ENCODE measurements at places on chromosomes 7 and 10.

- no peak for DNase-seq
These were observed 45.2 kb upstream of the SAMD8 start for GRCh38 chr10:75066271-75066670.

- DNase-seq, result no peak
These were observed 15.0 kb downstream of the RET start for GRCh38 chr10:43091846-43092245.

- no peak for DNase-seq
These were observed 134.0 kb downstream of the KCND2 start for GRCh38 chr7:120407010-120407409.

DNA sequence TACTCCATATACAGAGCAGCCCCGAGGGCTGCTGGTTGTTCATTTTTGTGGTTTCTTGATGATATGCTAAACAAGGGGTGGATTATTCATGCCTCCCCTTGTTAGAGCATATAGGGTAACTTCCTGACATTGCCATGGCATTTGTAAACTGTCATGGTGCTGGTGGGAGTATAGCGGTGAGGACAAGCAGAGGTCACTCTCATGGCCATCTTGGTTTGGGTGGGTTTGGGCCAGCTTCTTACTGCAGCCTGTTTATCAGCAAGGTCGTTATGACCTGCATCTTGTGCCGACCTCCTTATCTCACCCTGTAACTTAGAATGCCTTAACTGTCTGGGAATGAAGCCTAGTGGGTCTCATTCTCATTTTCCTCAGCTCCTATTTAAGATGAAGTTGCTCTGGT is 31.3 kb downstream of the GNAT3 start:
- DNase-seq, result no peak

- no peak for DNase-seq
These were observed 190.4 kb downstream of the AHR start for GRCh38 chr7:17488829-17489228.

- no peak for DNase-seq
These were observed 16.6 kb upstream of the AFAP1L2 start for GRCh38 chr10:114420811-114421485.

DNA sequence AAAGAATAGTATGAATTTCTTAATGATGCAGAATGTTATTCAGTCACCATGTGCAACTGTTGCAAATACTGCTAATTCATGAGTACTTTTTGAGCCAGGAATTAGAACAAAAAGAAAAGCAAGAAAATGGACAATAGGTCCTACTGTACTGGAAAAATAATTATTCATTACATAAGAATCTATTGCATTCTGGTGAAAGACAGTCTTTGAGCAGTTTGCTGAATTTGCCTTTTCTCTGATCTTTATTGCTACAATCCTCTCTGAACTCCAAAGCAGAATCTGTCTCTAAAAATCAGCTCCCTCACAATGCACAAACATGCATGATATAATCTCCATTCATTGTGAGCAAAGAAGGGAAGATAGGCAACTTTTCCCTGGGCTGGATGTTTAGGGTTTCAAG is 12.8 kb downstream of the IFIT2 start:
- no peak for DNase-seq

- no peak for DNase-seq
These were observed 7.1 kb downstream of the ASB10 start for GRCh38 chr7:151179946-151180345.

DNA sequence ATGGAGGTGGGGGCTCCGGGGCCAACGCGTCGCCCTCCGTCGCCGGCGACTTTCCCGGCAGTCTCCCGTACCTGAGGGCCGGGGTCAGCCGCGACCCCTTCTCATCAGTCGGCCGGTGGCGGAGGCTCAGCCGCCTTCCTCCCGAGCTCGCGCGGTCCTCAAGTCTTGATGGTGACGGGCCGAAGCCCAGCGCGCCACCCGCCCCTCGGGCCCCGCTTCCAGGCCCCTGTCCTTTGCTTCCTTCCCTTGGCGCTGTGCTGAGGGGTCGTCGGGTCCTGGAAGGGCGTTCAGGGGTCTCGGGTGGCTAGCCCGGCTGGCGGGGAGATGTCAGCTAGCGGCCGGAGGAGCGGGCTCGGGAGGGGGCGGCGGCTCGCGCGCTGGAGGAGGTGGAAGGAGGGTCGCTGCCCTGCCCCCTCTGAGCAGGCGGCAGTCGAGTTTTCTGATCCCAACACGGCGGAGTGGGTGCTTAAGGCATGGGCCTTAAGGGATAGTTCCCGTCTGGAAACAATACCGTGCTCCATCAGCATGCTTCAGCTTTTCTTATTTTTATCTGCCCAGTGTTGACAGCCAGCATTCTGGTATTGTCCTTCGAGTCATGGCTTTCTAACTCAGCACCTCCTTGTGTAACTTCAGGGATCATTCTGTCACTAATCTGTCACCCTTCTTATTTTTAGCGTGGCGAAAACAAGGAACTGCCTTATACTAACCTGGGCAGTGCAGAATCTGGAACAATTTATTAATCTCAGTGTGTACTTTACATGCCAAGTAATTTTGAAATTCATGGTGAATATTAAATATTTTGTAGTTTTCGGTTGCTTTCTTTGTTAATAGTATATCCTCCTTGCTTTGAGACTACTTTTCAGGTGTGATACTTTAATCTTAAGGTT is 748 bp downstream of the PHTF2 start:
- peak; percentile 10 for DNase-seq

- DNase-seq, result no peak
These were observed 151.4 kb upstream of the MAGI2 start for GRCh38 chr7:79604841-79605240.

DNA sequence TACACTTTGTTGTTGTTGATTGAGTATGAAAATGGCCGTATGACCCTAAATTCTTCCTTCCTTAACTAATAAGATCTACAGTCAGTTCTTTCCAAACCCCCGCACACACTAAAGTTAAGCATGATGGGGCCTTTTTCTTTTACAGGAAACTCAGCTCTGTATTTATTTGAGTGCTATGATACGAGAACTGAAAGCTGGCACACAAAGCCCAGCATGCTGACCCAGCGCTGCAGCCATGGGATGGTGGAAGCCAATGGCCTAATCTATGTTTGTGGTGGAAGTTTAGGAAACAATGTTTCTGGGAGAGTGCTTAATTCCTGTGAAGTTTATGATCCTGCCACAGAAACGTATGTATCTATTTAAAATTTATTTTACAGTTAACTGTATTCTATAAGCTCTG is 14.2 kb upstream of the NUP42 start:
- DNase-seq, result no peak

DNA sequence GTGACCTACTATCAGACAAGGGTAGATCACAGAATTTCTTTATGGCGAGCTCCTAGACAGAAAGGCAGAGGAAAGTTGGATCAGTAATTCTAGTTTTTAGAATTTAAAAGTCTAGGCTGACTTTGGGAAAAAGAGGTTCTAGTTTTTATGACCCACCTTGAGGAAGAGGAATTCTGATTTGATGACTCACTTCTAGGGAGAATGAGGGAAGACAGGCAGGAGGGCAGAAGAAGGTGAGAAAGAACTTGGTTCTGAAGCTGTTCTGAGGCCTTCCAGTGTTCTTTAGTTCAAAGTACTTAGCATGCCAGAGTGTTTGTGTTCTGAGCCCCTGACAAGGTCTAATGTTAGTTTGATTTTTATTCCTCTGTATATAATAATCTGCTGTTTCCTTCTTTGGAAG is 97.2 kb downstream of the PODXL start:
- DNase-seq, result no peak

- DNase-seq, result no peak
These were observed 110.4 kb downstream of the PKD1L1 start for GRCh38 chr7:47837826-47838225.

DNA sequence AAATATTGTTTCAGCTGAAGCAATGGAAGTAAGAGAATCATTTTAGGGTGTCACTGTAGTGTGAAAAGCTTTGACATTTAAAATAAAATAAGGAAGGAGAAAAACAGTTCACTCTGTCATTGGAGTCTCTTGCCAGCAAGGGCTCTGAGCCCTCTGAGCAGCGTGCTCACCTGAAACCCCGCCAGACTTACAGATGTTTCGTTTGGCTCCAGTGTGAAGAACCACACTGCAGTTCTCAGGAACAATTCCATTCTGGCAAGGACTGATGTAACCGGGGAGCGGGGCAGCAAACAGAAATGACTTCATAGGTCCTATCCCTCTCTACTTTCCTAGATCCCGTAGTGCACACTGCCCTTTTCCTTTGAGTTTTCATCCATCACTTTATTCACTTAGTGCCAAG is 164.3 kb downstream of the CELF2 start:
- DNase-seq, result no peak

- DNase-seq, result no peak
These were observed 26.8 kb upstream of the ADGRA1 start for GRCh38 chr10:133060881-133061280.

DNA sequence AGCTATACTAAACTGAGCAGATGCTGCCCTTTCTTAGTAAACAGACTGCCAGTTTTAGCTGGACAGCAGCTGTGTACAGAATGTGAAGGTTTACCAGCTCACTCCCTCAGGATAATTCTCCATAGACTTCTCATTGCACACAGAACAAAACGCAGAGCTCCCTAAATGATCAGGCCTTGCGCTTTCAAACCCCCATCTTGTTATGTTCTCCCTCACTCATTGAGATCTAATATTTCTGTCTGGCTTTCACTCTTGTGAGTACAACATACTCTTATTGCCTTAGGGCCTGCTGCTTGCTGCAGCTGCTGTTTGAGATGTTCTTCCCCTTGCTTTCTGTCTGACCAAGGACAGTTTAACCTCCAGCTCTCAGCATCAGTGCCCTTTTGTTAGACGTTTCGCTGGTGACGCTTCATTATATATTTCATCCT is 17.3 kb downstream of the VWDE start:
- DNase-seq, result no peak

DNA sequence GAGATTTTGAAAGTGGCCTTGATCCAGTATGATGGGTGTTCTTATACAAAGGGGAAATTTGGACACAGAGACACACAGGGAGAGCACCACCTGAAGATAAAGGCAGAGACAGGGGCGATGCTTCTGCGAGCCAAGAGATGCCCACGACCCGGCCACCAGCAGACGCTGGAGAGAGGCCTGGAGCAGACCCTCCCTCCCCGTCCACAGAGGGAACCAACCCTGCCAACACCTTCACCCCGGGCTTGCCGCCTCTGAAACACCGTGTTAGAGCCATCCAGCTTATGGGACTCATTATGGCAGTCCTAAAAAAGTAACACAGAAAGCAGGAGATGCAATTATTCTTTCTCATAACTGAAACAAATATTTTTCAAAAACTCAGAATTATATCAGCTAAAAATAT is 303.3 kb upstream of the SHH start:
- DNase-seq, result no peak

DNA sequence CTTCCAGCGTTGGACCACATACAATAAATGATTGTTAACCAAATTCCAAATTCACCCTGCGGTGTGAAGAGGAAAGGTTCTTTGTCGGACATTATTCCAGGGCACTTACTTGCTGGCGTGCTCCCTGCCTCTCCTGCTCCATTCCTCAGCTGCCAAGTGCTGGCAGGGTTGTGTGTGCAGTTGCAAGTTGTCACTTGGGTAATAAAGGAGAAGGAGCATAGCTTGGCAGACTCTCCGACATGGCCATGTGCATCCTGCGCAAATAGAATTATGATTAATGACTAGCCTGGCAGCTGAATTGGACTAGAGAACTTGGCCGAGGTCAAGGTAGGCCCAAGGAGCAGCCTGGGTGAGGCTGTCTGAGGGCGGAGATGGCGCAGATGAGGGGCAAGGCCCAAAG is 92.3 kb upstream of the ELMO1 start:
- no peak for DNase-seq

GRCh38 chr10:3192856-3193635 is 20.5 kb upstream of the PITRM1 start:
- peak; percentile 46 for DNase-seq

- DNase-seq, result no peak
These were observed 143.2 kb downstream of the GRK5 start for GRCh38 chr10:119350502-119351097.

GRCh38 chr10:49679480-49679893 is at the start of gene C10orf53:
Gene C10orf53 (plus strand): TSS chr10:49679651. CDS start chr10:49679698, 47 bp downstream.
- DNase-seq, result no peak

GRCh38 chr7:43977525-43977924 is 20.2 kb upstream of the SPDYE1 start:
- DNase-seq, result no peak

DNA sequence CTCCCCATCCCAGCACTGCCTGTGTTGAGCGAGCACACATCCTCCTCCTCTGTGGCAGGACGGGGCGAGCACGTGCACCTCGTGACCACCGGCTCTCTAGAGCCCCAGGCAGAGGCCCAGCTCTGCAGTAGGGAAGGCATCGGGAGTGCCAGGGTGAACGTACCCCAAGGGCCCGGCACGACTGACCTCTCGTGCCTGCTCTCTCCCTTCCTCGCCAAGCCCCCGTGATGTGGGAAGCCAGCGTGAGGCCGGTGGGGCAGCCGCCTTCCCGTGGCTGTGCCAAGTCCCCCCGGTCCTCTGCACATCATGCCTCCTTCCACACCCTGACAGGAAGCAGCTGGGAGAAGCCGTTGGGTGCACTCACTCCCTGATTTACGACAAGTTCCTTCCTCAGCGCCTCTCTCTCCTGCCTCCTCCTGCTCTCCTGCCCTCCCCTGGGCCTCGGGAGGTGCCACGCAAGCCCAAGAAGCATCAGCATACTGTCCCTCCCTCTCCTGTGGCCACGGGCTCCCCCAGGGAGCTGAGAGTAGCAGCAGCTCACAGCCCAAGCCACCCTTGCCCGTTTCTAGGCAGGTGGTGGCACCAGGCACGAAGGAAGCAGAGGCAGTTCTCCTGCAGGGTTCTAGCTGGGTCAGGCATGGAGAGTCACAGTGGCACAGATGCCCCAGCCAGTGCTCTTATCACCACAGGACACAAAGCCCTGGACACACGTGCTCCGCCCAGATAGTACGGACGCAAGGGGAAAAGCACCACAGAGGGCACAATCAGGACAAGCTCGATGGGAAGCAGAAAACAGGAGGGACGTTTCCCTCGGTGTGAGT is 47.0 kb downstream of the AMZ1 start:
- no peak for DNase-seq

DNA sequence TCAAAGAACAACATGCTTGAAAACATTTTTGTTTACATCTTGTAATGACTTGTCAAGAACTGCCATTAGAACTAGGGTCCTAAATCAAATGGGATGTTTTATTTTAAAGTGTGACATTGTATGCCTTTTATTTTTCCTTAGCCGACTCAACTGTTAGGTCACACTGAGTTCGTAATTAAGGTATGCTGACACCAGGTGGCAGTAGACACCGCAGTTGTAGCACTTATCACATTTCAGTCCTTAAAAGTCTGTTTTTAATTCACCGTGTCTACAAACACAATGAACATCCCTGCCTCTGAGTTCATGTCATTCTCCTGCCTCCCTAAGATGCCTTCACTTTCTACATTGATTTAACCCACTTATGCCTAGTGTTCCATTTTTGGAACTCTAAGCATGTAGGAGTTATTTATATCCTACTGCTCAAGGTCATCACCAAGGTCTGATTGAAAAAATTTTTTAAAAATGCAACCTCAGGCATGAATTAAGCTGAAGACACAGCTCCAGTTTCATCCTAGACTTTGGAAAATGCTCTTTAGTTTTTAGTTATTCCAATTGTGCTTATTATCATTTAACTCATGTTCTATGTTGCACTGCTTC is 186.1 kb downstream of the BMPER start:
- no peak for DNase-seq
